Foreskin melanocyte (primary cell): ENCODE measurements at places on chromosomes 1 and 21.

- DNase-seq, result no peak
These were observed 437.8 kb downstream of the LTN1 start for GRCh38 chr21:28554660-28555475.

DNA sequence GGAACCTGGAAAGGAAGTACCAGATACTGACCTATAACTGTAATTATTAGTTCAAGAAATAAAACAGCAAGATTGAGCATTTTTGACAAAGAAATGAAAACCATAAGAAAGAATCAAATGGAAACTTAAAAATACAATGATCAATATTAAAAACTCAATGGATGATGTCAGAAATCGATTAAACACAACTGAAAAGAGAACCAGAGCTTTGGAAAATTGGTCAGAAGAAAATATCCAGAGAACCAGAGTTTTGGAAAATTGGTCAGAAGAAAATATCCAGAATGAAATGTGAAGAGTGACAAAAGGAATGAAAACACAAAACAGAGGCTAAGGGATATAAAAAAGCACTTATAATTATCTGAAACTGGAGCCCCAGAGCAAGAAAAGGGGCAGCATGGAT, 438.6 kb downstream of the AJAP1 start:
- no peak for DNase-seq

GRCh38 chr21:45258466-45258865, 29.2 kb downstream of the POFUT2 start:
- DNase-seq, result no peak

GRCh38 chr1:6008084-6008415, 15.8 kb upstream of the NPHP4 start:
- no peak for DNase-seq

DNA sequence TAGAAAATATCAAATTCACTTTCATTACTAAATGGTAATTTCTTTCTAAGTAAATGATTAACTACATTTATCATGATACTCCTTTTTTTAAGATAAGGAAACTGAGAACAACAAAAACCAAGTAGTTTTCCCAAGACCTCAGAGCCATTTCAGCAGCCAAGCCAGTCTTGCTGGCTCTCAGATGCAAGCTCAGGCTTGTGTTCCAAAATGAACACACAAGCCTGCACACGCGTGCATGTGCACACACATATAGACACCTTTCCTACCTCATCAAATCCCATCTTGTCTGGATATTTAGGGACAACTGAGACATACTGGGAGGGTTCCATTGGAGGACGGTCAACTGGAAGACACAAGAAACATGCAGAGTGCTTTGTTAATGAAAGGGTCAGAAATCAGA, 83.0 kb downstream of the COLGALT2 start:
- no peak for DNase-seq

GRCh38 chr1:68506386-68506785, 9.5 kb upstream of the DEPDC1 start:
- no peak for DNase-seq

- peak; percentile 83 for DNase-seq
These were observed 172.4 kb downstream of the NFIA start for GRCh38 chr1:61254634-61255357.

DNA sequence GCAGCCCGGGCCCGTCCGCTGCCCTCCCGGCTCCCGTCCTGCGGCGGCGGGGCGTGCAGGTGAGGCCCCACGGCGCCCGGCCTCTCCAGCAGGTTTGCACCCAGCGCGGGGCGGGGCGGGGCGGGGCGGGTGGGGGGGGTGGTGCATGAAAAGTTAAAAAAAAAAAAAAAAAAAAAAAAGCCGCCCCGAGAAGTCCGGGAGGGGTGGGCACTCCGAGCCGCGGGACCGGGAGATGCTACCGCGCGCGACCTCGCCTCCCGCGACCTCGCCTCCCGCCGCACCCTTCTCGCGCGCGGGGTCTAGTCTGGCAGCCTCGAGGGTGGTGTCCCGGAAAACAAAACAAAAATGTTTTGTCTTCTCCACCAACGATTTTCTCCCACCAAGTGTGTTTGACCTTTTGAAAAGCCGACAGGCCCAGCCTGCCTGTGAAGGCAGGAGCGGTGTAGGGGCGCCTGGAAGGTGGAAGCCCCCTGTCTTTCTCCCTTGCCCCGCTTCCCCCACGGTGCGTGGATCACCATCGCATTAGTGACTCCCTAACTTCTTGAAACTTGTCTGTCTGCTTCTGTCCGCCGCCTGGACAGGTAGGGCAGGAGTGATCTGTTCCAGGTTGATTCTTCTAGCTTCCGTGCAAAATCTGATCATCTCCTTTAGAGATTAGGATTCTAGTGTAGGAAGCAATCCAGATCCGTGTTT, 569 bp downstream of the RCAN3 start:
- DNase-seq, result peak; percentile 11

DNA sequence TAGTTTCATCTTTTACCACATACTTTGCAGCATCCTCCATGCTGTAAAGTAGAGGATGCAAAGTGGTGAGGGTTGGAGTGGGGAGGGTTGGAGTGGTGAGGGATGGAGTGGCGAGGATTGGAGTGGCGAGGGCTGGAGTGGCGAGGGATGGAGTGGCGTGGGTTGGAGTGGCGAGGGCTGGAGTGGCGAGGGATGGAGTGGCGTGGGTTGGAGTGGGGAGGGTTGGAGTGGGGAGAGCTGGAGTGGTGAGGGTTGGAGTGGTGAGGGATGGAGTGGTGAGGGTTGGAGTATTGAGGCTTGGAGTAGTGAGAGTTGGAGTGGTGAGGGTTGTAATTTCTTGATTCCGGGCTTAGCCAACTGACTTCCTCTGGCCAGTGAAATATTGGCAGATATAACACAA, 618.3 kb downstream of the MRPL39 start:
- DNase-seq, result no peak

DNA sequence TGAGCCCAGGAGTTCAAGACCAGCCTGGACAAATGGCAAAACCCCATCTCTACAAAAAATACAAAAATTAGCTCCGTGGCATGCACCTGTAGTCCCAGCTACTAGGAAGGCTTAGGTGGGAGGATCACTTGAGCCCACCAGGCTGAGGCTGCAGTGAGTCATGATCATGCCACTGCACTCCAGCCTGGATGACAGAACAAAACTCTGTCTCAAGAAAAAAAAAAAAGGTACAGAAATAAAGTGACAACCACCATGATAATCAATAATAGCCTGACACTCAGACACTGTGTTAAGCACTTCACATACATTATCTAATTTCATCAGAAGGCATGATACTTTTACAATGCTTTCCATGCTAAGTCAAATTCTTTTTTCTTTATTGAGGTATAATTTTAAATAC, 53.1 kb downstream of the ST7L start:
- DNase-seq, result no peak

- DNase-seq, result no peak
These were observed 15.1 kb downstream of the FAAP20 start for GRCh38 chr1:2179283-2180013.

DNA sequence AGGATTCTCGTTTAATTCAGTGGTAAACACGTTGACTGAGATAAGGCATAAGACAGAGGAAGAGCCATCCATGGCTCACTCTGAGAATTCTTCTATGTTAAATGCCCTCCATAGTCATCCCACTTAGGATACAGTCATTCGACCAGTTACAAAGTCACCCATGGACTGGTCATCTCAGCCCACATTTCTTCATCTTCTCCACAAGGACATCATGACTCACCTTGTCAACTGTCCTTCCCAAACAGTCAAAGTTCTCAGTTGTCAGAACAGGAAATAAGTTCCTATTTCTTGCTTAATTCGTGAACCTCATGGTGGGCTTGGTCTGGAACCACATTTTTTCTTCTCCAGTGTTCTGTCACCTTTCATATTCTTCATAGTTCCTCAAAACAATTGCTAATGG, 133.2 kb downstream of the TGFB2 start:
- no peak for DNase-seq

DNA sequence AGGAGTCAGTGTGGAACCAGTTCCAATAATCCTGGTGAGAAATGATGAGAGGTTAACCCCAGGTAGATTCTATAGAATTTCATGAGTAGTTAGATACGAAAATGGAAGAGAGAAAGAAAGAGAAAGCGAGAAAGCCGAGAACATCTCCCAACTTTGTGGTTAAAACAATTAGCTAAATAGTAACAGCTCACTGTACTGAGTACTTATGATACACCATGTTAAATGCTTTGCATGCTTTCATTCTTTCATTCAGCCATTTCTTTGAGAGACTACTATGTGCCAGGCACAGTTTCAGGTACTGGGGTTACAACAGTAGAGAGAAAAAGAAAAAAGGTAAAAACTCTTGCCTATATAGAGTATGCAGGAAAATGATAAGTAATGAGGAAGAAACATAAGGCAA, 109.7 kb upstream of the SYT6 start:
- no peak for DNase-seq

GRCh38 chr21:38284216-38284615, 27.4 kb downstream of the KCNJ15 start:
- DNase-seq, result no peak

GRCh38 chr1:11851180-11851579, 3.6 kb upstream of the NPPA start:
- DNase-seq, result no peak

DNA sequence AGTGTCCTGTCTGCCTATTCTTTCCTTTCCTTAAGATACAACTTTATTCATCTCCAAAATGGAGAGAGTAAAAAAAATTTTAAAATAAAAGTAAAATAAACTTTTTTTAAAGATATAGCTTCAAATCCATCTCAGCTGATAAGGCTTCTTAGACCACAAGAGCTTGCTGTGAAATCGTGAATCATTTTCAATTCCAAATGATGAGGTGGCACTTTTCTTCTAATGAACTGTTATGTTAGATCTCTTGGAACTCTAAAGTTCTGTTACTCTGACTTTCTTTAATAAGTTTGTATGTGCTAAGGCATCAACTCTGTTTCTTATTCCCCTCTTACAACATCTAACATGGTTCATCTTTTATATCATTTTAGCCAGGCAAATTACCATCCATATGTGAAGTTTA, 4.5 kb downstream of the SH3GLB1 start:
- DNase-seq, result no peak

GRCh38 chr1:247357052-247357780, 25.5 kb upstream of the ZNF496 start:
- DNase-seq, result no peak

DNA sequence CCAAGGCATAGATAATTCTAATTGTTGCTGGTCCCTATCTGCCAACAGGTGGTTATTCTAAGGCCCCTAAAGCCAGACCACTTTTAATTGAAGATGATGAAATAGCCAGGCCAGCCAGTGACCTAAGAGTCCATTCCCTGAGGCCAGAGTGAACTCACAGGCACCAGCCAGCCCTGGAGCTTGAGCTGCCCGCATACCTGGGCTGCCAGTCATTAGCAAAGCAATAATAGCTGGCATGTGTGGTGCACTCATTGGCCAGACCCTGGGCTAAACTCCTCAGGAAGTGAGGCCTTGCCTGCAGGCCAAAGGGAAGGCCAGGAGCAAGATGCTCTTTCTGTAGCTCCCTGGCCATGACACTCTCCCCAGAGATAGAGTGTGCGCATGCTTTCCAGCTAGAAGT, 180.4 kb upstream of the KLHDC7A start:
- DNase-seq, result no peak

- DNase-seq, result no peak
These were observed 21.9 kb upstream of the EEIG2 start for GRCh38 chr1:108537976-108538375.

DNA sequence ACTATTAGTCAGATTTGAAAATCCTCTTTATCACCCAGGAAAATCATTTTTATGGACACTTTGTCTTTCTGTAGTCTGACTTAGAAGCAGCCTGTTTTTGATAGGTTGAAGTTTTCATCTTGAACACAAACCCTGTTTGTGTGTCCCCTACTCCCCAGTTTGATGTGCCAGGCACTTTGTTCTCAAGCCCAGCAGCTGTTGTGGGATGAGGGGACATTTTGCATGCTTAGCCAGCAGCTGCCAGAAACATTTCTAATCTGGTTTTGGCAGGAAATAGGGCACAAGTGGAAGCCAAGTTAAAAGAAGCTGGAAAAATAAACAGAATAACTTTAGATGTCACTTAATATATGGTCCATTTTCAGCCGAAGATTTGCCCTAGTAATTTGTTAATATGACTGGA, 29.9 kb downstream of the ACTN2 start:
- DNase-seq, result no peak

- DNase-seq, result no peak
These were observed 26.9 kb upstream of the ECE1 start for GRCh38 chr1:21317035-21317689.

GRCh38 chr1:87867626-87868025, 538.9 kb downstream of the LMO4 start:
- no peak for DNase-seq

- DNase-seq, result no peak
These were observed 997 bp downstream of the ZNF362 start for GRCh38 chr1:33257207-33257771.

- no peak for DNase-seq
These were observed 855.0 kb downstream of the USP25 start for GRCh38 chr21:16584756-16585155.

DNA sequence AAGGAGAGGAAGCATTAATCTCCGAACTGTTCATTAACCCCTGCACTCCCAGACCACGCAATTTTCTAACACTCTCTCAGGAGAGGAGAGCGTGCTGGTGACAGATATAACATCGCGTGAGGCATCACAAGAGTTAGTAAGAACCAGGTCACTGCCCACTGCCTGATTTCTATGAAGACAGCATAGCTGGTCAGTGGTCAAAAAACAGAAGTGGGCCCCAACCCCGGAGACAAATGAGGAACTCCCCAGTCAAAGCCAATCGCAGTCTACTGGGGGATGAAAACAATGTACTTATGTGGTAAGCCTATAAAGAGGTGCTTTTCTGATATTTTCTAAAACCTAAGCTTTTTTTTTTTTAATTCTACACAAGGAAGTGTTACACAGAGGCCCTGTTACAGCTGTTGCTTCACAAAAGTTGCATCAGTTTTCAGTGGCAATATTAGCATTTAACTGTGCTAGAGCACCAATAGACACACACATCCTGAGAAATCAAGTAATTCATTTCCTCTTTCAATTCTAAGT, 231.8 kb upstream of the IRF2BP2 start:
- DNase-seq, result no peak

- no peak for DNase-seq
These were observed 10.9 kb downstream of the PTCH2 start for GRCh38 chr1:44832056-44832705.

DNA sequence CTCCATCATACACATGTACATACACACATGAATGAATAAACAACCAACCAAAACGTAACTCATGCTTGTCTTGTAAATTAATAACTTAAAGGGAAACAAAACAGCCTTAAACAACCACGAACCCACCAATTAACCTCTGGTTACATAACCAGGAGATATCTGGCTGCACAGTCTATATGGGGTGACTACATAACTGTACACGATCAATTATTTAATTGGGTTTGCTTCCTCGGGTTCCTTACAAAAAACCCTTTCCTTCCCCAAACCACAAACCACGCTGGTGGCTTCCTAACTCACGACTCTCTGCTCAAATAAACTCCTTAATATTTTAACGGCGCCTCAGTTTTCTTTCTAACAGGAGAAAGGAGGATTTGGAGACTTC, 744 bp downstream of the ZNF670 start:
- peak; percentile 8 for DNase-seq

GRCh38 chr1:197614916-197615692, 160.2 kb downstream of the DENND1B start:
- DNase-seq, result peak; percentile 25

GRCh38 chr1:201496296-201496690, 10.6 kb downstream of the CSRP1 start:
- DNase-seq, result no peak

GRCh38 chr1:44523593-44524591, 118.8 kb downstream of the RNF220 start:
- no peak for DNase-seq
